ENCODE measurements at places on chromosomes 4 and X. TPM values are rescaled to one million over a fixed set of nuclear protein-coding genes. Genes with fewer than 3 reads are reported as not detected.
A peak's percentile ranks its signal among the peaks of the same experiment; 100 is the strongest.

PDCL2 gene
- not detected for total RNA-seq

ARHGAP6 gene
- total RNA-seq, result not detected

DNA sequence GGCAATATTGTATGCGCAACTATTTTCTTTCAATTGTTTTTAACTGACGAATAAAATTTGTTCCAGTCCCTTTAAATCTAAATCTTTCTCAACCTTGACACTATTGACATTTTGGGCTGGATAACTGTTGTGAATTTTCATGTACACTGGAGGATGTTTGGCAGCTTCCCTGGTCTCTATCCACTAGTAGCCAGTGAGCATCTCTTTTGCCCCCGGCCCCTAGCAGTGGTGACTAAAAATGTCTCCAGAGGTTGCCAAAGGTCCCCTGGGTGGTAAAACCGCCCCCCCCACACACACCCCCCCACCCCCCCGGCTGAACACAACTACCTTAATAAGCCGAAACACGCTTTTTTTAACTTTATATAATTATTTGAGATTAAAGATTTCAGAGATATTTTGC is 514 bp downstream of the FANCB start:
- DNase-seq, result peak; percentile 31

GRCh38 chrX:97639526-97639925 is 755.8 kb downstream of the RPA4 start:
- DNase-seq, result peak; percentile 6

- DNase-seq, result no peak
These were observed 594.2 kb downstream of the STPG2 start for GRCh38 chr4:97548943-97549583.

GRCh38 chr4:123093236-123093635 is 170.8 kb upstream of the NUDT6 start:
- peak; percentile 21 for DNase-seq

DNA sequence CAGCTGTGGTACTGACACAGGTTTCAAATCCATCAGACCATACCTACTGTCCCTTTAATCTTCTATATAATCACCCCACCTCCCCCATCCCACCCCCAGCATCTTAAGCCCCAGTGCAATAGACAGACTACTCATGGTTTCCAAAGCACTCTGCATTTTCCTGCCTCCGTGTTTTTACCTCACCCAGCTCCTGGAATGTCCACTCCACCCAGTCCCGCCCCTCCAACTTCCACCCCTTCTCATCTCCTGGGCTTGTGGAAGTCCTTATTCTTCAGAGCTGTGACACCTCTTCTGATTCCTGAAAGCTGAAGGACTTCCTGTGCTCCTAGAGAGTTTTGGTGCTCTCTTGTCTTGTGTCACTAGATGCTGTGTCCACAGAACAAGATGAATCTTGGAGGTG is 94.3 kb downstream of the EFNB1 start:
- DNase-seq, result no peak

DNA sequence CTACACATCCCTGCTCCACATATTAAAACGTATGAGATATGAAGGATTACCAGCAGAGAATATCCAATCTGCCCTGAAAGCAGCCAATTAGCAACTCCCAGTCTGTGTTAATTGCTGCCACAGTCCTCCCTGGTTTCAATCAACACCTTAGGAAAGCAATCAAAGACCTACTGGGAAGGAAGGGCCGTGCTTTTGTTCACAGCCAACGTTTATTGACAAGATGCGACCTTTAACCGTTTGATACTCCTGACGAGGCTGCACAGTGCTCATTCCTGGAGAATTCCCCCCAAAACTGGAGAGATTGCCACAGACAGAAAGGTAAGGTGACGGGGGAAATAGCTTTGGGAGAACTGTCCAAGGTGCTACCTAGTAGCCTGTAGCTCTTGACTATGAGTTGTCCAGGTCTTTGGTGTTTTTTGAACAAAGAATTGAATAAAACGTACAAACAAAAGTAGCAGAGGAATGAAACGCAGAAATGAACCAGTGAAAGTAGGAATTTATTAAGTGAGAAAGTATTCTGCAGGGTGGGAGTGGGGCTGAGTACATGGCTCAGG is 596.5 kb downstream of the NLGN4X start:
- DNase-seq, result no peak

DNA sequence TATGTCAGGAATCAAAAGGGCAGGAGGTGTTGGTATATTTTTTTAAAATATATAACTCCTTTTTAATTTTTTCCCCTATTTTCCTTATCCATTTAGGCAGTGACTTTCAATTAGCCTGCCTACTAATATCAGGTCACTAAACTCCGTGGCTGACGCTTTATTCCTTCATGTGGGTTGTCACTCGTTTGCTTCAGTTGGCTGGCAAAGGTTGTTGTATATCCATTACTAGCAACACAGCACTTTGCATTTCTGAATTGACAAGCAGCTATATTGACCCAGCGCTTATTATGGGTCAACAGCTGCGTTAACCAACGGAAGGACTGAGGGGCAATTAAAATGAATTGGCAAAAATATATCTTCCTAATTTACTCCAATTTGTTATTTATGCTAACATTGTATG is 87.7 kb downstream of the ARX start:
- DNase-seq, result no peak
